Upper lobe of left lung (tissue), 6 donors: ENCODE measurements at places on chromosomes 1 and 21. TPM values are rescaled to one million over a fixed set of nuclear protein-coding genes. Genes with fewer than 3 reads are reported as not detected.
A peak's percentile ranks its signal among the peaks of the same experiment; 100 is the strongest.

DNA sequence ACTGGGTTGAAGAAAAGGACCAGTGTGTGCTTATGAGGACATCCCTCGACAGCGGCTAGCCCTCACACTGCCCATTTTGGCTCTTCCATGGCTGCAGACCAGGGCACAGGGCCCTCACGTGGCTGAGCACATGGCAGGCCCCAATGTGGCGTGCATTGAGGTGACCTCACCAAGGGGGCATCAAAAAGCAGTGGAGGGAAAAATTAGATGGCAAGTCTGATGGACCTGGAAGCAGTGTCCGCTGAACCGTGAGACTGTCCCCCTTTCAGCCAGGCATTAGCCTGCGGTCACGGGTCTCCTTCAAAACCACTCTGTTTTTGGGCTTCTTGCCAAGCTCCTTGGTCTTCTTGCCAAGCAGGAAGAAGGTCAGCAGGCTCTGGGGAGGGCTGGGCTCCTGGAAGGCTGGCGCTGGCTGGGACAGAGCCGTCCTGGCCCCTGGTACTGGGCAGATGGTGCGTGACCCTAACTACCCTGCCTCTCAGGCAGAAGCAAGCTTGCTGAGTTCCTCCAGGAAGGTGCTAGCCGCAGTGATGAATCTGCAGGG lies 30.8 kb downstream of the TRIM67 start:
- peak; percentile 82 for DNase-seq

- DNase-seq = no peak
These were observed 267.7 kb upstream of the PROX1 start for GRCh38 chr1:213720032-213720431.

DNA sequence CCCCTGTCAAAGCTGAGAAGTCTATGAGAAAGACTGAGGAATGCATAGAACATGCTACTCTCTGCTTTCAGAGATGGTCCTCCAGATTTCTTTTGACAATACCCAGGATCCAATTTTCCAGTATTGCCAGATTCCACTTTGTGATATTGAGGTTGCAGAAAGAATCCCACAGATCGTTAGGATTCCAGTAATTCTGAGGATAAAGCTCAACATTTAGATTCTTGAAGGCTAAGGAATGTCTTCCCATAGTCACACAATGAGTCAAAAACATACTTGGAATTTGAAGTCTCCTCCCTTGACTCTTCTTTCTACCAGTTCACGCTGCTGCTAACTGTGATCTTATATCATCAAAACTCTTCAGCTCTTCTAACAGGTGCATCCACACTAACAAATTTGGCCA lies 57.1 kb downstream of the TNFSF18 start:
- no peak for DNase-seq

- no peak for DNase-seq
These were observed 479.4 kb downstream of the OMA1 start for GRCh38 chr1:58067082-58067481.

DNA sequence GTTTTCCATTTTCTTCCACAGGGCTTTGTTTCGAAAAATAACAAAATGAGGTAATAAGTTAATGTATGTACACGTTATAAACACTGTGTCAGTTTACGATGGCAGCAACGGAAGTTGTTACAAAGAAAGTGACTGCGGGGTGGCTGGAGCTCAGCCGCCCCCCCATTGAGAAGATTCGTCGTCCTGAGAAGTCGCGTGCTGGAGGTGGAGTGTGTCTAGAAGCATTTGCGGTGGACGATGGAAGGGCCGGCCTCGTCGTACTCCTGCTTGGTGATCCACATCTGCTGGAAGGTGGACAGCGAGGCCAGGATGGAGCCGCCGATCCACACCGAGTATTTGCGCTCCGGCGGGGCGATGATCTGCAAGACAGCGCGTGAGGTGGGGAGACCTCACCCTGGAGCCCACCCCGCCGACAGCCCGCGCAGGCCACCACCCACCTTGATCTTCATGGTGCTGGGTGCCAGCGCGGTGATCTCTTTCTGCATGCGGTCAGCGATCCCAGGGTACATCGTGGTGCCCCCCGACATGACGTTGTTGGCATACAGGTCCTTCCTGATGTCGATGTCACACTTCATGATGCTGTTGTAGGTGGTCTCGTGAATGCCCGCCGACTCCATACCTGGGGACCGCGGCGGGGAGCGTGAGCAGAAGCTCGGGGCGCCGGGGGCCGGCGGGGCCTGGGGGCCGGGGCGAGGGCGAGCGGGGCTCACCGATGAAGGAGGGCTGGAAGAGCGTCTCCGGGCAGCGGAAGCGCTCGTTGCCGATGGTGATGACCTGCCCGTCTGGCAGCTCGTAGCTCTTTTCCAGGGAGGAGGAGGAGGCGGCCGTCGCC lies 2.4 kb downstream of the ACTA1 start:
- peak; percentile 72 for DNase-seq

MMEL1 gene
- not detected for total RNA-seq

SPATA21 gene
- not detected for total RNA-seq
